Activated CD8-positive, alpha-beta T cell treated with anti-CD3 and anti-CD28 coated beads for 36 hours (primary cell): ENCODE measurements at places on chromosomes 1 and 21. TPM values are rescaled to one million over a fixed set of nuclear protein-coding genes. Genes with fewer than 3 reads are reported as not detected.

The CCDC28B gene
- total RNA-seq = 27.7 TPM

The PRDM16 gene
- 0.49 TPM for total RNA-seq

- no peak for DNase-seq
Observed at GRCh38 chr1:9753121-9753531, 70.6 kb downstream of the CLSTN1 start.

GRCh38 chr1:32990887-32991286 is 26.3 kb upstream of the RNF19B start:
- no peak for DNase-seq

- DNase-seq = peak; percentile 46
Observed at GRCh38 chr1:173205146-173206051, 1.7 kb downstream of the TNFSF4 start.

GRCh38 chr21:45511007-45511406 is 31.2 kb downstream of the SLC19A1 start:
- no peak for DNase-seq
